Osteoblast (primary cell): ENCODE measurements at places on chromosomes 11 and 22. TPM values are rescaled to one million over a fixed set of nuclear protein-coding genes. Genes with fewer than 3 reads are reported as not detected.

DNA sequence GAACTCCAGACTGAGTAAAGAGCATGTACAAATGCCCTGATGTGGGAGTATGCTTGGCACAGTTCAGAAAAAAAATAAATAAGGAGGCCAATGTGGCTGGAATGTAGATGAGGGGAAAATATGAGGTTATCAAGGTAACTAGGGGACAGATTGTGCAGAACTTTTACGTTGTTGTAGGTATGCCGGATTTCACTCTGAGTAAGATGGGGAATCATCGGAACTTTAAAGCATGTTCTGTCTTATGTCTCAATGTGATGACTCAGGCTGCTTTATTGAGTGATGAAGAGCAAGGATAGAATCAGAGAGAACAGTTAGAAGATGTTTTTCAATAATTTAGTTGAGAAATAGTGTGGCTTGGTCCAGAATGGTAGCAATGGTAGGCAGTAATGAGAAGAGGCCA lies 130.4 kb downstream of the C11orf87 start:
- H3K4me3 ChIP-seq = peak overlapping the region; percentile 63
- DNase-seq = peak; percentile 25
- H3K27ac ChIP-seq = peak overlapping the region; percentile 11

DNA sequence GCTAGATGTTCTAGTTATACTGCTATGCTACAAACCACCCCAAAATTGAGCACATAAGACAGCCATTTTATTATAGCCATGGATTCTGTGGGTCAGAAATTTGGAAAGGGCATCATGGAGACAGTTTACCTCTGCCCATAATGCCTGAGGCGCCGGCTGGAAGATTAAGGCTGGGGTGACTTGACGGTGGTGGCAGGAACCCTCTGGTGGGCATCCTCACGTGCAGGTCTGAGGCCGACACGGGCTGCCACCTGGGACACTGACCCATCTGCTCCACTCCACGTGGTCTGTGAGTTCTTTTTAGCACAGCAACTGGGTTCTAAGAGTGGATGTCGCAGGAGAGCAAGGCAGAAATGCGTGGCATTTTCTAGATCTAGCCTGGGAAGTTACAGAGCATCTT lies 40.0 kb upstream of the PRDM11 start:
- H3K4me1 ChIP-seq = peaks cover 9% of the 10 kb centered on the region
- H3K36me3 ChIP-seq = no peaks in the 10 kb centered on the region

GRCh38 chr22:20391222-20391621 lies 2.7 kb upstream of the ZNF74 start:
- DNase-seq = no peak
- H3K27ac ChIP-seq = no peak overlapping the region

- H3K4me1 ChIP-seq = peaks cover 14% of the 10 kb centered on the region
- peak; percentile 80 for DNase-seq
- no peak overlapping the region for H3K4me3 ChIP-seq
Measured at GRCh38 chr11:119479685-119480275, 56.8 kb upstream of the THY1 start.

DNA sequence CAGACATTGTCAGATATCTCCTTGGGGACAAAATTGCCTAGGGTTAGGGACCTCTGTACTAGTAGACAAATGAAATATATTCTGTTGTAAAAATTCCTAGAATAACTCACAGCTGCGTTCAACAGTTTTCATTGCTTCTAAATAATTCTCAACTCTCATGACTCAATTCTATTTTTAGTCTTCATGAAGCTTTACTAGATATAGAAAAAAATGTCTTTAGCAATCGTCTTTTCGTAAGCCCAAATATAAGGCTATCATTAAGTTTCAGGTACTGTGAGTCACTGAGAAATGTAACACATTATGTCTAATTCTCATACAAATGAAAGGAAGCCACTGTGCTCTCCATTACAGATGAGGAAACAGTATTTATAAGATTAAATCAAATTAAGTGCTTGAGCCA lies 6.4 kb downstream of the MMP12 start:
- peaks cover 6% of the 10 kb centered on the region for H3K4me1 ChIP-seq
- H3K36me3 ChIP-seq = no peaks in the 10 kb centered on the region
- H3K4me3 ChIP-seq = no peak overlapping the region
- no peaks in the 10 kb centered on the region for H3K27me3 ChIP-seq
- DNase-seq = peak; percentile 81

DNA sequence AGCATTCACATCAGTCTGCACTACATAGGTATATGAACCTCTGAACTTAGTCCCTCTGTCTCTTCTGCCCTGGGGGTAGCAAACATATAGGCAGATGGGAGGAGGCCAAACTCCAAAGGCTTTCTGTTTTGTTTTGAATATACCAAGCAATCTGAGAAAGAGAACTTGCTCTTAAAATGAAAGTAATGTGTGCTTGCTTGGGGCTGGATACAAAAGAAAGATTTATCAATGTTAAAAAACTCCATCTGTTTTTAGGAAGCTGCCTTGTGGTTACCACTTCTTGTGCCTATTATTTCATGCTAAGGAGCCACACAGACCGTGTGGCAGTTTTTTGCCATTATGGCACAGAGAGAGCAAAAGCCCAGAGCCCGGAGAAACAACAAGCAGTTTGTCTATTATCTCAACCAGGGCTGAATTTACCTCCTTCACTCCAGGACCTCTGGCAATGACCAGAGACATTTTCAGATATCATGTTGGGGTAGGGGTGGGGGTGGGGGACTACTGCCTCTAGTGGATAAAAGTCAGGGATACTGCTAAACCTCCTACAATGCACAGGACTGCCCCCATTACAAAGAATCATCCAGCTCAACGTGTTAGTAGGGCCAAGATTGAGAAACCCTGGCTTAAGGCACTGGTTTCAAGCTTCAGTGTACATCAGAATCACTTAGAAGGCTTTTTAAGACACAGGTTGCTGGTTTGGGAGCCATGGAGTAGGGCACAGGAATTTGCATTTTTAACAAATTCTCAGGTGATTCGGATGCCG lies 124.2 kb downstream of the APIP start:
- DNase-seq = no peak
- H3K4me1 ChIP-seq = no peaks in the 10 kb centered on the region
- H3K36me3 ChIP-seq = no peaks in the 10 kb centered on the region
- no peak overlapping the region for H3K27ac ChIP-seq

GRCh38 chr11:82577246-82577645 lies 156.4 kb downstream of the FAM181B start:
- H3K4me1 ChIP-seq = no peaks in the 10 kb centered on the region
- no peak overlapping the region for H3K27ac ChIP-seq
- H3K4me3 ChIP-seq = no peak overlapping the region
- no peak for DNase-seq

- H3K27me3 ChIP-seq = no peaks in the 10 kb centered on the region
- H3K4me3 ChIP-seq = peak overlapping the region; percentile 43
- peaks cover 39% of the 10 kb centered on the region for H3K36me3 ChIP-seq
- peak overlapping the region; percentile 92 for H3K27ac ChIP-seq
Measured at GRCh38 chr11:1760351-1761109, 3.2 kb downstream of the CTSD start.

DNA sequence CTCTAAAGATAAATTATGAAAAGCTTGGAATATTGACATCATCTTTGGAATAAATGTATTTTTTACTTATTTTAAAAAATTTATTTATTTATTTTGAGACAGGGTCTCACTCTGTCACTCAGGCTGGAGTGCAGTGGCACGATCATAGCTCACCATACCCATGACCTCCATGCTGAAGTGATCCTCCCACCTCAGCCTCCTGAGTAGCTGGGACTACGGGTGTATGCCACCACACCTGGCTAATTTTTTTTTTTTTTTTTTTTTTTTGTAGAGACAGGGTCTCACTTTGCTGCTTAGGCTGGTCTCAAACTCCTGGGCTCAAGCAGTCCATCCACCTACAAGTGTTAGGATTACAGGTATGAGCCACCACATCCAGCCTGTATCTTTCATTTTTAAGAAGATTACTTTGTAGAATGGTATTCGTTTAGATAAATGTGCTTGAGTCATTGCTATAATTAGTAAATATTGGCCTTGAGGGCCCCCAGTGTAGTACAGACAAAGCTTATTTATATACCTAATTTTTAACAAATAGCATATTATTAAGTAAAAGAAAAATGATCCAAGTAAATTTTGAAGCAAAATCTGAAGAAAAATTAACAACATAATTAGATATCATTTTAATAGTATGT lies 8.5 kb downstream of the SWAP70 start:
- no peak for DNase-seq
- no peak overlapping the region for H3K4me3 ChIP-seq
- H3K27me3 ChIP-seq = no peaks in the 10 kb centered on the region
- no peak overlapping the region for H3K27ac ChIP-seq

DNA sequence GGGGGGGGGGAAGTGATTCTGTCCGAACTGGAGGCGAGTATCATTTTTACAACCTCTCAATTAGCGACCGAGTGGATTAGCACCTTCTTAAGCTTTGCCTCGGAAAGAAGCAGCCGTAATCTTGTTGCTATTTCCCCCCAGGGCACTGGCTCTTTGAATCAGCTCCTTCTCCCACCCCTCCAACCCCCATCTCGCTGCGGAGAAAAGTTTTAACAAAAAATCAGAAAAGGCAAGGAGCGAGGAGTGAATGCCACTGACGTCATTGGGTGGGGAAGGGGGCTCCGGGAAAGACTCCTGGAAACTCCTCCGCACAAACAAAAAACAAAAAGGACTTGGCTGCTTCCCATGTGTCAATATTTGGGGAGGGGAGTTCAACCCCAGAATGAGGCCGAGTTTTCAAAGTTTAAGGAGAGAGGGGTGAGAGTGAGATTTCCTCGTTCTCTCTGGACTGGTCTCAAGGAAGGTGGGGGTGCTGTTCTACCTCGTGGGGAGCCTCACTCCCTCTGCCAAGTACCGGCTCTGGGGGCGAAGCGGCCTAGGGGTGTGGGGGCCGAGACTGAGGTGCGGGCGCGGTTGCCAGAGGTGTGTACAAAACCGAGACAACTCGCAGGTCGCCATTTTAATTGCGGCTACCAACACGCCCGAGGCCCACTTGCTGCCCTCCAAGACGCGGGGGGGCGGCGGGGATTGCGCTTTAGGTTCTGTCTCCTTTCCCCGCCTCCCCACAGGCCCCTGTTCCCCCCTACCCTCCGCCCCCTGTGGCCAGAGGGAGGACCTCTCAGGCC lies 2.5 kb upstream of the PAX6 start:
- peak; percentile 71 for DNase-seq
- H3K4me1 ChIP-seq = peaks cover 6% of the 10 kb centered on the region
- H3K27ac ChIP-seq = no peak overlapping the region
- no peak overlapping the region for H3K4me3 ChIP-seq

GRCh38 chr11:65613091-65613928 lies 711 bp downstream of the MAP3K11 start:
- DNase-seq = peak; percentile 89
- H3K4me1 ChIP-seq = peaks cover 36% of the 10 kb centered on the region

- H3K27ac ChIP-seq = no peak overlapping the region
- peaks cover 69% of the 10 kb centered on the region for H3K36me3 ChIP-seq
- H3K27me3 ChIP-seq = no peaks in the 10 kb centered on the region
- H3K4me3 ChIP-seq = no peak overlapping the region
- H3K4me1 ChIP-seq = no peaks in the 10 kb centered on the region
- no peak for DNase-seq
Measured at GRCh38 chr22:32494971-32495370, 20.4 kb downstream of the FBXO7 start.

DNA sequence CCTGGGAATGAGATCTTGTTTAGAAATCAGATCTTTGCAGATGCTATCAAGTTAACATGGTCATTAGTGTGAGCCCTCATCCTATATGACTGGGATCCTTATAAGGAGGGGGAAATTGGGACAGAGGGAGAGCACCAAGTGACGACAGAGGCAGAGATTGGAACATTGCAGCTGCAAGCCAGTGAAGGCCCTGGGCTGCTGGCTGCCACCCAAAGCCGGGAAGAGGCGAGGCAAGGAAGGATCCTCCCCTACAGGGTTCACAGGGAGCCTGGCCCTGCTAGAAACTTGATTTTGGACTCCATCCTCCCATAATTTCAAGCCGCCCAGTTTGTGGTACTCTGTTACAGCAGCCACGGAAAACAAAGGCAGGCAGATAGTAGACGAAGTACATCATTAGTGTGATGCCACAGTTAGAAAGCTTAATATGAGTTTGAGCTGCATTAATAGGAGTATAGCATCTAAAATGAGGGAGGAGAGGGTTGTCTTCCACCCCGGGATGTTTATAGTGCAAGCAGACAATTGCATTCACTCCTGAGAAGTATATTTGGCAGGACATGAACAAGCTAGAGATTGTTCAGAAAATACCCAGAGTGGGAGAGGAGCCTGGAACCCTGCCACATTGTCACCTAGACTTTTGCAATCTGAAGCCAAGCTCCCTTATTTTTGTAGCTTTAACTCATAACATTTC lies 56.8 kb upstream of the CLMP start:
- peak; percentile 73 for DNase-seq
- no peak overlapping the region for H3K4me3 ChIP-seq
- no peak overlapping the region for H3K27ac ChIP-seq
- no peaks in the 10 kb centered on the region for H3K36me3 ChIP-seq
- H3K4me1 ChIP-seq = peaks cover 25% of the 10 kb centered on the region

DNA sequence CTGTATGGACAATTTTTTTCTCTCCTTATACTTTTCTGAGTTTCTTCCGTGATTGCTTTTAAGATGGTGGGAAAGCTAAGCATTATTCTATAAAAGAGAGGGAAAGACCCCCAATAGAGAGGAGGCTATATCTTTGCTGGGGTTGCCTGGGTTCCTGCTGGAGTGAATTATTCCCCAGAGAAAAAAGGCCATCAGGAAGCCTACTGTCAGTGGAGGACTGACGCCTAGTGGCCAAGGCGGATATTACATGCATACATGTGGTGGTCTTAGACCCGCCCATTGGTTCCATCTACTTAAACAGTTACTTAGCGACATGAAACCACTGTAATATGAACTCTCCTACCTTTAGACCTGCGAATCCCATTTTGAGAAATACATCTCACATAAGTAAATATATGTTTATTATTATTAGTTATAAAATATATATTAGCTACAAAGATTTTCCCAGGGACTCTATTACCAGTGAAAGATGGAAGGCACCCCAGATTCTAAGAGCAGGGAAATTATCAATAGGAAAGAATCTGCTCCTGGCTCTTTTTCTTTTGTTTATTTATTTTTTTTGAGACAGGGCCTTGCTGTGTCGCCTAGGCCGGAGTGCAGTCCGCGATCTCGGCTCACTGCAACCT lies 15.7 kb upstream of the PGA3 start:
- H3K4me3 ChIP-seq = no peak overlapping the region
- peak; percentile 89 for DNase-seq
- peaks cover 8% of the 10 kb centered on the region for H3K27me3 ChIP-seq
- no peaks in the 10 kb centered on the region for H3K4me1 ChIP-seq
- no peaks in the 10 kb centered on the region for H3K36me3 ChIP-seq

The ENTHD1 gene
- not detected in 2 replicates for total RNA-seq

The LRRC56 gene
- total RNA-seq = 0.88 and 1.1 TPM in 2 replicates

The OR51I2 gene
- total RNA-seq = not detected in 2 replicates

The WT1 gene
- under 0.01 TPM in 1 of 2 replicates, not detected in the other for total RNA-seq

The FXYD2 gene
- not detected in 2 replicates for total RNA-seq

The SLC22A9 gene
- not detected in 2 replicates for total RNA-seq

The OR56A3 gene
- not detected in 2 replicates for total RNA-seq

The OR8G5 gene
- total RNA-seq = not detected in 2 replicates
